ENCODE measurements at places on chromosomes 1 and 21.

GRCh38 chr1:200505257-200505656 is 95.4 kb upstream of the ZNF281 start:
- H3K36me3 ChIP-seq, result no peaks in the 10 kb centered on the region
- no peaks in the 10 kb centered on the region for H3K4me1 ChIP-seq
- no peak overlapping the region for H3K27ac ChIP-seq
- peaks cover 25% of the 10 kb centered on the region for H3K27me3 ChIP-seq

GRCh38 chr1:24415910-24416665 is 486 bp downstream of the NIPAL3 start:
- DNase-seq, result no peak
- peaks cover 55% of the 10 kb centered on the region for H3K4me1 ChIP-seq
- H3K27me3 ChIP-seq, result no peaks in the 10 kb centered on the region
- peak overlapping the region; percentile 88 for H3K4me3 ChIP-seq

DNA sequence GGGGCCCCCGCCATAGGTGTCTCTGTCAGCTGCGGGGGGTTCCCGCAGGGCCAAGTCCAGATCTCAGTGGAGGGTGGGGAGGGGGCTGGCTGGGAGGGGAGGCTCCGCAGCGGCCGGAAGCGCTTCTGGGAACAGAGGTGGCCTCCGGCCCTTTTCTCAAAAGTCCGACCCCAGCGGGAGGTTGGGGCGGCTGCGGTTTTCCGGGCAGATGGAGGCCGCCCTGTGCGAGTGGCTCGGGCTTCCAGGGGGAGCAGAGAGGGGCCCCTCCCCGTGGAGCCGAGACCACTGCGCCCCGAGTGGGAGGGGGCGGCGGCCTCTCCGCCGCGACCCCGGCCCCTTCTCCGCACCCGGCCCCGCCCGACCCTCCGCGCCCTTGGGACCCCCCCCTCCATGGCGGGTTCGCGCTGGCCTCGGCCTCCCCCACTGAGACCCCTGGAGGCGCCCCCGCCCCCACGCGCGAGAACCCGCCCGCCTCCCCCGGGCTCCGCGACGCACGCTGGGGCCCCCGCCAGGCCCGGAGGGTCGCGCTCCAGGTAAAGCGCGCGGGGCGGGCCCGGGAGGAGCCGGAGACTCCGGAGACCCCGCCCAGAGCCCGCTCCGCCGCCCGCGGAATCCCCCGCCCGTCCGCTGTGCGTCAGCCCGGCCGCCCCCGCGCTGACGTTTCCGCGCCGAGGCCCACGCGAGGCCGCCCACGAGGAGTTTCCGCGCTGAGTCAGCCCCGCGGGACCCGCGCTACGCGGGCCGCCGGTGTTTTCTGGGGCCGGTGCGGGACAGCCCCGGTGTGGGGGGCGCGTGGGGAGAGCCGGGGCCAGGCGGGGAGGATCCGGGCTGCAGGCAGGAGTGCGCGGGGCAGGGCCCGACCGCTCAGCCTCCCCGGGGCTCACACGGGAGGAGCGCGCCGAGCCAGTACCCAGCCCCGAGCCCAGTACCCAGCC is 5.2 kb downstream of the TNFRSF18 start:
- H3K36me3 ChIP-seq, result peaks cover 13% of the 10 kb centered on the region
- no peaks in the 10 kb centered on the region for H3K27me3 ChIP-seq
- peaks cover 9% of the 10 kb centered on the region for H3K4me1 ChIP-seq
- DNase-seq, result peak; percentile 96

- H3K36me3 ChIP-seq, result no peaks in the 10 kb centered on the region
- no peak overlapping the region for H3K4me3 ChIP-seq
- no peaks in the 10 kb centered on the region for H3K4me1 ChIP-seq
- no peak for DNase-seq
- H3K27ac ChIP-seq, result no peak overlapping the region
Observed at GRCh38 chr1:83815330-83815729, 183.6 kb downstream of the TTLL7 start.

- peaks cover 2% of the 10 kb centered on the region for H3K27me3 ChIP-seq
- no peak overlapping the region for H3K4me3 ChIP-seq
- no peak overlapping the region for H3K27ac ChIP-seq
- peaks cover 3% of the 10 kb centered on the region for H3K4me1 ChIP-seq
- no peaks in the 10 kb centered on the region for H3K36me3 ChIP-seq
- peak; percentile 70 for DNase-seq
Observed at GRCh38 chr1:239587066-239587465, 200.7 kb downstream of the CHRM3 start.

- H3K36me3 ChIP-seq, result peaks cover 65% of the 10 kb centered on the region
- no peak for DNase-seq
- H3K27me3 ChIP-seq, result no peaks in the 10 kb centered on the region
- H3K4me1 ChIP-seq, result peaks cover 19% of the 10 kb centered on the region
Observed at GRCh38 chr1:116532671-116533428, 38.0 kb downstream of the CD58 start.

DNA sequence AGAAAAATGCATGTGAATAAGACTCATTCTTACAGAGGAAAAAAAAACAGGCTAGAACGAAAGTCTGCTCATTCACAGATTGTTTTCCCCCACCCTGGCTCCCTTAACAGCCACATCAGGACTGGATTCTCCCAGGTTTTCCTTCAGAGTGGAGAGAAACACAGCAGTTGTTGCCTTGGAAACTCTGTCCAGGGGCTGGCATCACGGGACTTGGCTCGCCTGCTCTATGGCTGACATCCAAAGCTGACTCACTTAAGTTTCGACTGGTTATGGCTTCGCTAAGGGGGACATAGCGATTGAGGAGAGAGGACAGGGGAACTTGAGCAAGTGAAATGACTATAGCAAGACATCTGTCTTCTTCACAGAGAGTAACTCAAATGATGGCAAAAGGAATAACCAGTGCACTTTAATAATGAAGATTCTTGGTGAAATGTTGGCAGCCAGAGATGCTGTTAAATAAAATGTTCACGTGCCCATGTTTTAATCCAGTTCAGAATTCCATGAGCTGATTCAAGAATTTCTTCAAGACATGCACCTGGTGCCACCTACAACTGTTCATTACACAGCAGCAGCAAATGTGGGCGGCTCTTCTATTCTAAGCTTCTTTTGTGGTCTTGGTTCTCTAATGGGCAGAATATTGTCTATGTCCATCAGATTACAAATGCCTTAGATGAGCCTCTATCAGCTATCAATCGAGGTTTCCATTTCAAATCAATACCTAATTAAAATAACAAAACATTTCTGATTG is 21.8 kb downstream of the MIS18A start:
- no peak overlapping the region for H3K27ac ChIP-seq
- no peak for DNase-seq
- H3K4me3 ChIP-seq, result no peak overlapping the region
- H3K27me3 ChIP-seq, result peaks cover 6% of the 10 kb centered on the region

DNA sequence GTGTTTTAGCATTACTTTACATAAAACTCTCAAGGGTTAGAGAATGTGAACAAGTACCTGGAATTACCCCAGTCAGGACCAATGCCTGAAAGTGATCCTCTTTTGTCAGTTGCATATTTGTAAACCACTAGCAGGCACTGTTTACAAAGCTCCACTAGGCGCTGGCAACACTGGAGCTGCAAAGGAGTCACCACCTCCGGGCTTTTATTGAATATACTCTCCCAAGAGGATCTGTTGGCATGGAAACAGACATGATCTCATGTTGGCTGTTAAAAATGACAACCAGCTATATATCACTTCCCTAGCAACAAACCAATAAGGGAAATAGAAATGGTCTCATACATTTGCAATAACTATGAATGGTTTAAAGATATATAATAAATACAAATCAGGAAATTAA is 116.0 kb downstream of the TTLL7 start:
- no peak for DNase-seq
- H3K4me3 ChIP-seq, result no peak overlapping the region
- H3K27me3 ChIP-seq, result no peaks in the 10 kb centered on the region
- H3K27ac ChIP-seq, result no peak overlapping the region

DNA sequence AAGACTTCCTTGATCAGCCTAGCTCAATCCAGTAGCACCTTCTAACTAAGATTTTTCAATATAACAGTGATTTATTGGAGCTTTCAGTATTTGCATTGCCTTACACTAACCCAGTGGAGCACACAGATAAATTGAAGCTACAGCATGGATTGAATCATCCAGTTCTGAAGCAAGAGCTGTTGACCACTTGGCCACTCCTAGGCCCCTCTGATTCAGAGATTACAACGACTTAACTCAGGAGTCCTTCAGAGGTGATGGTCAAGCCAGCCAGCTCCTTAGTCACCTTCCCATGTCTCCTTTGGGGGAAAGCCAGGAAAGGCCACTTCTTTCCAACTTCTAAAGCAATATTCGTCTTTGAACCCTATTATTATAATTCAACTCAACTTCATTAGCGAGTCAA is 151.8 kb downstream of the TENT5C start:
- H3K27ac ChIP-seq, result no peak overlapping the region
- no peak for DNase-seq
- H3K4me1 ChIP-seq, result peaks cover 12% of the 10 kb centered on the region
- H3K27me3 ChIP-seq, result peaks cover 44% of the 10 kb centered on the region
- H3K36me3 ChIP-seq, result no peaks in the 10 kb centered on the region

DNA sequence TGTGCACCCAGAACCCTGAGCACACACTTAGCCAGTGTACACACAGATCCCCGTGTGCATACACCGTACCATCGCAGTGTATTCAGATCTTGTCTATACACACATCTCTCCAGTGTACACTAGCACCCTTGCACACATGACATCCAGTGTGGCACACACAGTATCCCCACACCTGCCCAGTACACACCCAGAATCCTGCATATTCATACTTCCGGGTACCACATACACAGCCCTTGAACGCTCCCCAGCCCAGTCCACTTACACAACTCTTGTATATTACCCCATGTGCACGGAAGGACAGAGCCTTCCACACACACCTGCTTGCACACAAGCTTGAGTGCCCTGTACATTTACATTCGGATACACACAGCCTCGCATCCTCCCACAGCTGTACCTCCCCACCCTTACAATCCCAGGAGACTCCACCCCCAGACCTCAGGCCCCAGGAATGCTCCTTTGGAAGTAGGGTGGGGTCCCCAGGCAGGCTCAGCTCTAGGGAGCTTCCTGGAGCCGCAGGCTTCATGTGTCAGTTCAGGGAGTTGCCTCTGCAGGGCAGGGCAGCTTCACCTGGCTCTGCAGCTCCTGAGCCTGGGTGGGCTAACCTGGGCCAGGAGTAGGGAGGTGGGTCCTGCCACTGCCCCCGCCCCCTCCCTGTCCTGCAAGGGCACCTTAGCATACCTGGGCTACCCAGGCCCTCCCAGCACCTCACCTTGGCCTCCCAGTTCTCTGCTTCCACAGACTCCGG is 46.2 kb downstream of the AHDC1 start:
- H3K27ac ChIP-seq, result peak overlapping the region; percentile 17
- no peaks in the 10 kb centered on the region for H3K27me3 ChIP-seq
- peaks cover 6% of the 10 kb centered on the region for H3K36me3 ChIP-seq

GRCh38 chr21:36668713-36669112 is 30.2 kb upstream of the SIM2 start:
- H3K27me3 ChIP-seq, result peaks cover 7% of the 10 kb centered on the region
- H3K4me1 ChIP-seq, result no peaks in the 10 kb centered on the region
- H3K27ac ChIP-seq, result no peak overlapping the region
- H3K36me3 ChIP-seq, result no peaks in the 10 kb centered on the region
- no peak for DNase-seq

- DNase-seq, result no peak
- no peaks in the 10 kb centered on the region for H3K4me1 ChIP-seq
- no peak overlapping the region for H3K4me3 ChIP-seq
- H3K27me3 ChIP-seq, result peaks cover 39% of the 10 kb centered on the region
- H3K27ac ChIP-seq, result no peak overlapping the region
Observed at GRCh38 chr1:29270929-29271521, 34.7 kb downstream of the PTPRU start.

GRCh38 chr1:248807067-248807737 is 18.5 kb downstream of the SH3BP5L start:
- H3K27ac ChIP-seq, result no peak overlapping the region
- peaks cover 8% of the 10 kb centered on the region for H3K36me3 ChIP-seq
- H3K4me1 ChIP-seq, result peaks cover 11% of the 10 kb centered on the region

DNA sequence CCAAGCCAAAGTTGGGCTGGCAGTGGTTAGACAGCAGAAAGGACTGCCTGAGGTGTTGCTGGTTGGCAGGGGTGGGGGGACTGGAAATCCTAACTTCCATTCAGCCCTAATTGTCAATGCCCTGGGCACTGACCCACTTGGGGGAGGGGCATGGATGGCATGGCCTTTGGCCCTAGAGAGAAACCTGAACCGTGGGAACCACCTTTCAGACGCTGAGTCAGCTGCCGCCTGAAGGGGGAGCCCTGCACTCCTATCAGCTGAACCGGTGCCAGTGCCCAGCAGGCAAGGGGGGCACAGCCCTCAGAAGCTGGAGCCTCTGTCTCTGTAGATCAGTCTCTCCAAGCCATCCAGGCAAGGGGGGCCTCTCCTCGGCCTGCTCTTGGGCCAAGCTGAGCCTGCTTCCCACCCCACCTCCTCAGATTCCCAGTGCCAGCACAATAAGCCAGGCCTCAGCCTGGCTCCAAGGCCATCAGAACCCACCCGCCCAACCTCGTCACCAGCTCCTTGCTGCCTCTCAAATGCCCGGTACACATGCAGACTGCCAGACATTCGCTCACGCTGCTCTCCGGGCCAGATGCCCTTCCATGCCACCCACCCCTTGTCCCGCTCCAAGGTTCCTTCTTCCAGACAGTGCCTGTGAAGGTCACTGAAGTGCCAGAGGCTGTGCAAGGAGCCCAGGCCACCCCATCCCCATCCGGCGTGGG is 11.6 kb downstream of the TINAGL1 start:
- peaks cover 19% of the 10 kb centered on the region for H3K27me3 ChIP-seq
- DNase-seq, result peak; percentile 83
- peaks cover 2% of the 10 kb centered on the region for H3K4me1 ChIP-seq
- H3K36me3 ChIP-seq, result no peaks in the 10 kb centered on the region
- no peak overlapping the region for H3K27ac ChIP-seq

DNA sequence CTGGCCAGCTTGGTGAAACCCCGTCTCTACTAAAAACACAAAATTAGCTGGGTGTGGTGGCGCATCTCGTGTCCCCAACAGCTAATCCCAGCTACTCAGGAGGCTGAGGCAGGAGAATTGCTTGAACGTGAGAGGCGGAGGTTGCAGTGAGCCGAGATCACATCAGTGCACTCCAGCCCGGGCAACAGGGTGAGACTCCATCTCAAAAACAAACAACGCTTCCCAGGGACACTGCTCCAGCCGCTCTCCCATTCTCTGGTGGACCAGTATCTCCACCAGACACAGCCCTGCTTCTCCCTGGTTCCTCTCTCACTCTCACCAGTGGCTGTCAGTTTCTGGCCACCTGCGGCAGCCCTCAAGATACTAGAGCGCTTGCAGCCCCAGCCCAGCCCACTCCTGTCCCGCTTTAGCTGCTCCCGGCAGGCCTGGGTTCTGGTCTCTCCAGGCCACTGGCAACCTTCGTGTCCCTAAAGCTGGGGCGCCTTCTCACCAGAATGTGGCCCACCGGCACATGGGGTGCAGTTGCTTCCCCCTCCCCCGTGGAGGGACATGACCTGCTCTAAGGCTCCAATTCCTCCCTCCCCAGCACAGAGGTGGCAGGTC is 20.9 kb upstream of the LRRC47 start:
- no peak overlapping the region for H3K27ac ChIP-seq
- no peaks in the 10 kb centered on the region for H3K4me1 ChIP-seq
- H3K36me3 ChIP-seq, result peaks cover 15% of the 10 kb centered on the region
- no peak for DNase-seq

- H3K27ac ChIP-seq, result no peak overlapping the region
- no peak for DNase-seq
- H3K4me1 ChIP-seq, result no peaks in the 10 kb centered on the region
- H3K36me3 ChIP-seq, result peaks cover under 1% of the 10 kb centered on the region
- peaks cover 4% of the 10 kb centered on the region for H3K27me3 ChIP-seq
Observed at GRCh38 chr1:199218065-199218464, 579.2 kb downstream of the PTPRC start.

- peaks cover 1% of the 10 kb centered on the region for H3K36me3 ChIP-seq
- peak overlapping the region; percentile 99 for H3K27ac ChIP-seq
- peak overlapping the region; percentile 94 for H3K4me3 ChIP-seq
- H3K27me3 ChIP-seq, result no peaks in the 10 kb centered on the region
- DNase-seq, result peak; percentile 66
- H3K4me1 ChIP-seq, result peaks cover 35% of the 10 kb centered on the region
Observed at GRCh38 chr1:26693599-26694572, 1.9 kb upstream of the ARID1A start.
